Left kidney (tissue), 8 donors: ENCODE measurements at places on chromosomes 4 and X. TPM values are rescaled to one million over a fixed set of nuclear protein-coding genes. Genes with fewer than 3 reads are reported as not detected.

DCLK2 gene
- 12.0 TPM for polyA plus RNA-seq

DNA sequence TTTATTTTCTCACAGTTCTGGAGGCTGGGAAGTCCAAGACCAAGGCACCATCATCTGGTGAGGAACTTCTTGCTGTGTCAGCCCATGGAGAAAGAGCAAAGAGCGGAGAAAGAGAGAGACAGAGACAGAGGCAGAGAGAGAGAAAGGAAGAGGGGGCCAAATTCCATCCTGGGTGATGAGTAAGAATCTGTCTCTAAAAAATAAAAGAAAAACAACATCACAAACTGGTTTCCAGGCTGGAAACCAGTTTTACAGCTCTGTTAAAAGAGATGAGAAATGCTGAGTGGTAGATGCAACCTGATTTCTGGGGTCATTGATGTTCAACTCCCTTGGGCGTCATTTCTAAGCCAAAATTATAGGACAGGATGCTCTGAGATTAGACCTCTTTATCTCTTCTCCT is 72.9 kb downstream of the SHOX start:
- DNase-seq = no peak

- no peak for DNase-seq
Observed at GRCh38 chrX:129493643-129494042, 29.6 kb downstream of the SMARCA1 start.

DNA sequence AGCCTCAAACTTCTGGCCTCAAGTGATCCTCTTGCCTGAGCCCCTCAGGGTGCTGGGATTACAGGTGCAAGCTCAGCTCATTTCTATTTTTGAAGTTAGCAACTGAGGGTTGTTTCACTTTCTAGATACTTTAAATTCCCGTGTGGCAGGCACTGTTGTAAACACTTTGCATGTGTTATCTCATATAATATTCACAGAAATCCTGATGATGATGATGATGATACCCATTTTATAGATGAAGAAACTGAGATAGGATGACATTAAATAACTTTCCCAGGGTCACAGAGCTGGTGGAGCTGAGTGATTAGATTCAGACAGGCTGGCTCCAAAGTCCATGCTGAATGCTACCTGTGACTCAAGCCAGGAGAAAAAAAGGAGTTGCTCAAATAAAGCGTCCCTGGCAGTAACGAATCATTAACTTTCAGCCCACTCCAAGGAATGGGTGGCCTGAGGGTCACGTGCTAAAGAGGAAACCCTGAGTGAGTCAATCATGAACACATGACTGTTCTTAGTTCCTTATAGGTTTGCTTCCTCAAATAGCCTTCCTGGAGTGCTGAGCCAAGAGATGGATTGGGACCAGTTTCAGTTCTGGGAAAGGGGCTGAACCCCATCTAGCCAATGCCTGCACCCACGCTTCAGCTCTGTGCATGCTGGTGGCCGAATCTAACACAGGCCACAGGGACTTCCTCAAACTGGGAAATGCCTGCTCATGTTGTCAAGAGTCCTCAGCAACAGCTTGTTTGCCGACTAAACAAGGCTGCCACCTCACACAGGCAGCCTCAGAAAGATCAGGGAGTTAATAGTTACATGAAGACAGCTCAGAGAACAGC is 52.8 kb downstream of the RBM47 start:
- peak; percentile 77 for DNase-seq

CFAP47 gene
- 0.91 TPM for polyA plus RNA-seq

GABRQ gene
- 0.98 TPM for polyA plus RNA-seq

DNA sequence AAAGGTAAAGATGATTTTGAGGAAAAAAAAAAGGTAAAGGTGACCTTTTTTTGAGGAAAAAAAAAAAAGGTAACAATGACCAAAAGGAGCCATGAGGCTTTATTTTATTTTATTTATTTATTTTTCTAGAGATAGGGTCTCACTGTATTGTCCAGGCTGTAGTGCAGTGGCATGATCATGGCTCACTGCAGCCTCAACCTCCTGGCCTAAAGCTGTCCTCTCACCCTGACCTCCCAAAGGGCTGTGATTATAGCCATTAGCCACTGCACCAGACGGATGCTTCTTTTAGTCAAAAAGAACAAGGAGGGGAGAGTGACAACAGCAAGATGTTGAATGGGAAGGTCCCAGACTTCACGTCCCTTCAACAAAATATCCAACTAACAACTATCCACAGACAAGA is 30.4 kb downstream of the LRIT3 start:
- DNase-seq = no peak

SATL1 gene
- 0.57 TPM for polyA plus RNA-seq
